SJSA1 (cell line): ENCODE measurements at places on chromosomes 6 and 20. TPM values are rescaled to one million over a fixed set of nuclear protein-coding genes. Genes with fewer than 3 reads are reported as not detected.

GRCh38 chr6:30709101-30709868 is 7.8 kb downstream of the MDC1 start:
- peaks cover 64% of the 10 kb centered on the region for H3K36me3 ChIP-seq
- no peak for DNase-seq
- H3K4me1 ChIP-seq: no peaks in the 10 kb centered on the region

GRCh38 chr20:51462566-51463276 is 79.8 kb downstream of the NFATC2 start:
- no peak overlapping the region for H3K4me3 ChIP-seq
- no peak overlapping the region for H3K27ac ChIP-seq
- H3K36me3 ChIP-seq: no peaks in the 10 kb centered on the region
- H3K4me1 ChIP-seq: peaks cover 11% of the 10 kb centered on the region
- H3K27me3 ChIP-seq: no peaks in the 10 kb centered on the region
- no peak for DNase-seq

GRCh38 chr6:111631903-111632460 is 26.3 kb upstream of the TRAF3IP2 start:
- H3K27ac ChIP-seq: no peak overlapping the region
- no peak overlapping the region for H3K4me3 ChIP-seq
- H3K4me1 ChIP-seq: peaks cover 11% of the 10 kb centered on the region

DNA sequence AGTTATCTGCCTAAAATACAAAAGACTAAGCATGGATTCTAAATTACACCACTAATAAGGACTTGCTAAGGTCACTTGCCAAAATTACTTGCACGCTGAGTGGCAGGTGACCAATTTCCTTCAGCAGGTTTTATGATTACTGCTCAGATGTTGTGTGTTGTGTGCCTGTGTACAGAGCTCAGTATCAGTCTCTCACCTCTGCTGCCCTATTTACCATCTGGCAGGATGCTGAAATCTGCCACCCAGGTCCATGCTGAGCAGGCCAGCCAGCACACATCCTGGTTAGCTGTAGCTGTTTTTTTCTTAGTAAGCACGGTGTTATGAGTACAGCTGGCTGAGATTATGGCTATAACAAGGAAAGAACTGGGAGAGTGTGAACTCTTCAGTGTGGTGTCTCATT is 34.0 kb downstream of the ELOVL4 start:
- no peak overlapping the region for H3K27ac ChIP-seq
- no peaks in the 10 kb centered on the region for H3K4me1 ChIP-seq
- H3K4me3 ChIP-seq: no peak overlapping the region
- H3K27me3 ChIP-seq: peaks cover 2% of the 10 kb centered on the region; the same call in 1 of the 2 replicates

GRCh38 chr20:58312836-58313235 is 3.3 kb downstream of the RAB22A start:
- H3K4me1 ChIP-seq: peaks cover 17% of the 10 kb centered on the region
- H3K4me3 ChIP-seq: no peak overlapping the region
- DNase-seq: no peak
- peaks cover 63% of the 10 kb centered on the region for H3K36me3 ChIP-seq

- no peak for DNase-seq
- no peaks in the 10 kb centered on the region for H3K4me1 ChIP-seq
- no peak overlapping the region for H3K4me3 ChIP-seq
- H3K27ac ChIP-seq: no peak overlapping the region
- H3K27me3 ChIP-seq: no peaks in the 10 kb centered on the region
Observed at GRCh38 chr6:17768881-17769280, 62.2 kb upstream of the NUP153 start.

GRCh38 chr20:25324412-25324811 is 66.2 kb downstream of the ABHD12 start:
- H3K4me3 ChIP-seq: no peak overlapping the region
- H3K27me3 ChIP-seq: no peaks in the 10 kb centered on the region
- H3K27ac ChIP-seq: no peak overlapping the region
- H3K36me3 ChIP-seq: peaks cover 44% of the 10 kb centered on the region
- no peaks in the 10 kb centered on the region for H3K4me1 ChIP-seq

PTGIS gene
- not detected in 2 replicates for total RNA-seq

GRCh38 chr6:146190581-146190980 is 161.7 kb downstream of the GRM1 start:
- H3K36me3 ChIP-seq: no peaks in the 10 kb centered on the region
- no peak overlapping the region for H3K4me3 ChIP-seq
- H3K27ac ChIP-seq: no peak overlapping the region

C6orf163 gene
- 0.39 and 0.88 TPM in 2 replicates for total RNA-seq

DNA sequence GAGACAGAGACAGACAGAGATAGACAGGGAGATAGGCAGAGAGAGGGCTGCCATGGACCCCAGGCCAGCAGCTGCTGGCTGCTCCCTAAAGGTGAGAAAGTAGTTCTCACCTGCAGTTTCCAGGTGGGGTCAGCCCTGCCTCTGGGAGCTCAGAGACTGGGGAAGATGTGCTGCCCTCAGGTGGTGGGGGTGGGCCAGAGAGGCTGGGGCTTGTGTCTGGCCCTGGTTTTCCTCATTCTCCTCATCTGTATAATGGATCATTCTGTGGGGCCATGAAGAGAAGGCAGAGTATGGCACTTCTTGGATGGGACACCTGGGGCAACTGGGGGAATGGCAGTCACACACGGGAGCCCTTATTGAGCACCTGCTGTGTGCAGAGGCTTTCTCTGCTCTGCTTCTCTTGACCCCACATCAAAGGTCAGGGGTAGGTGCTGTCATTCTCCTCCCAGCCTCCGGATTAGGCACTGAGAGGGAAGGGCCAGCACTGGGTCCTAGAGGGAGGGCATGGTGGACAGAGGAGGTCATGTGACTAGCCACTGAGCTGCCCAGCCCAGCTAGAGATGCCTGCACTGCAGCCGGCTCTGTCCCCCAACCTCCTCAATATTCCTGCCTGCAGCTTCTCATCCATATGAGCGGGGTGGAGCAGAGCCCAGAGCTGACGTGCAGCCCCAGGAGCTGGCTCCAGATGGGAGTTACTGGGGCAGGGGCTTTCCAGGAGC is 4.1 kb downstream of the ANGPT4 start:
- H3K36me3 ChIP-seq: no peaks in the 10 kb centered on the region
- H3K4me3 ChIP-seq: no peak overlapping the region
- DNase-seq: no peak
- no peak overlapping the region for H3K27ac ChIP-seq

GRCh38 chr6:101181006-101181405 is 212.5 kb upstream of the GRIK2 start:
- H3K4me3 ChIP-seq: no peak overlapping the region
- H3K27me3 ChIP-seq: no peaks in the 10 kb centered on the region
- H3K4me1 ChIP-seq: no peaks in the 10 kb centered on the region
- no peak overlapping the region for H3K27ac ChIP-seq
- no peaks in the 10 kb centered on the region for H3K36me3 ChIP-seq

GRCh38 chr6:23499549-23499948 is 626.5 kb upstream of the NRSN1 start:
- no peaks in the 10 kb centered on the region for H3K27me3 ChIP-seq
- DNase-seq: no peak
- no peaks in the 10 kb centered on the region for H3K4me1 ChIP-seq
- no peak overlapping the region for H3K4me3 ChIP-seq
- H3K36me3 ChIP-seq: no peaks in the 10 kb centered on the region

GRCh38 chr20:24699321-24700165 is 230.1 kb downstream of the SYNDIG1 start:
- no peaks in the 10 kb centered on the region for H3K4me1 ChIP-seq
- no peak overlapping the region for H3K4me3 ChIP-seq
- H3K27me3 ChIP-seq: no peaks in the 10 kb centered on the region
- H3K27ac ChIP-seq: no peak overlapping the region
- H3K36me3 ChIP-seq: no peaks in the 10 kb centered on the region
- DNase-seq: no peak

ZFP57 gene
- not detected in 2 replicates for total RNA-seq

- no peaks in the 10 kb centered on the region; the same call in 1 of the 2 replicates for H3K27me3 ChIP-seq
- H3K4me3 ChIP-seq: no peak overlapping the region
- H3K4me1 ChIP-seq: peaks cover 4% of the 10 kb centered on the region; the same call in 1 of the 2 replicates
- H3K36me3 ChIP-seq: no peaks in the 10 kb centered on the region
- no peak overlapping the region for H3K27ac ChIP-seq
Observed at GRCh38 chr6:117215353-117216090, 49.8 kb upstream of the VGLL2 start.

FKBP1C gene
- total RNA-seq: 0.09 and 0.37 TPM in 2 replicates

DNA sequence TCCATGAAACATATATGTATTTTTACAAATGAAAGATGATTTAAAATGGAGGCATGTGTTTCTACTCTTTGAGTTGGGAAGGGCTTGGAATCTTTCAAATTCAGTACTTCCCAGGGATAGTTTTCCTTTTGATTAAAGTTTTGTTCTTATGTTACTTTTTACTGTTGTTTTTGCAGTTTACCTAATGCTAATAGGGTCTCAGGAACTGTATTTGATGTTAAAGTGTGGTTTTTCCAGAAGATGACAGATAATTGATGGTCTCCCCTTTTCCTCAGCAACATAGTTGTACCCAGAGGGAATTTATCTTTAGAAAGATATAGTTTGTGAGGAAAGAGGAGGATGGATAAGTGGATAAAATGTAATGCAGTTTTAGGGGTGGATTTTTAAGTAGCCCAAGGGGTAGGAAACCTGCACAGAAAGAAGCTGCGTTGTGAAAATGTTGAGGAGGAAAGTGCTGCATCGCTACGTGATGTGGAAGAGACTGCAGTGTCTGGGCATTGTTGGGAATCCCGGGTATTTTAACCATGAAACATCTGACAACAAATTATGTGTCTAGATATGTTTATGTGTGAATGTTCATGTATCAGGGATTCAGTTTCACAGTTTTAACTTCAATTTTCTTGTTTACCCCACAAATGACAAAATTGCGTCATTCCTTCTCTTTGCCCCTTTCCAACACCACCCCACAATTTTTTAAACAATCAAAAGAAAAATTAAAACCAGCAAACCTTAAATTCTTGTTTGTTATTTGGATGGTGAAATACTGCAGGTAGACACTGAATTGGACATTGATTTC is 42.3 kb downstream of the GNAS start:
- peaks cover 48% of the 10 kb centered on the region for H3K4me1 ChIP-seq
- no peak overlapping the region for H3K27ac ChIP-seq
- no peak for DNase-seq
- no peaks in the 10 kb centered on the region for H3K27me3 ChIP-seq
- H3K36me3 ChIP-seq: peaks cover 61% of the 10 kb centered on the region

GRCh38 chr20:51563486-51564332 is 21.2 kb upstream of the NFATC2 start:
- peaks cover 33% of the 10 kb centered on the region for H3K4me1 ChIP-seq
- no peaks in the 10 kb centered on the region for H3K36me3 ChIP-seq
- H3K4me3 ChIP-seq: no peak overlapping the region
- peak; percentile 82 for DNase-seq
- H3K27ac ChIP-seq: no peak overlapping the region

DNA sequence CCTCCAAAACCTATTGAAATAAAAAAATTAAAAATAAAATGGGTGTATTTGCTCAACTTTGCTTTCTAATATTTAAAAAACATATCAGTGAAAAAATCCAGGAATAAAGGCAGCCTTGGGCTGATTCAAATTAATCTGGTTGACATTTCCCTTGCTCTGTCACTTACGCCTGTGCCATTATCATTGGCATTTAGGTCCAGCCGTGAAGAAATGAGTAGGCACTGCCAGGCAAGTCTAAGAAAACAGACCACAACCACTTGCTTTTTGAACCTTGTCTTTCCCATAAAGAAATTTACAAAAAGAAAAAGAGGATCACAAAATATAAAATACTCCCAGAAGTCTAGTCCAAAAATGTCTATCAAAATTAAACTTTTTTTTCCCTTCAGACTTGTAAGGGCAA is 59.2 kb upstream of the HBS1L start:
- no peak overlapping the region for H3K4me3 ChIP-seq
- DNase-seq: no peak
- H3K27ac ChIP-seq: no peak overlapping the region
- peaks cover 16% of the 10 kb centered on the region for H3K27me3 ChIP-seq
- no peaks in the 10 kb centered on the region for H3K36me3 ChIP-seq
- no peaks in the 10 kb centered on the region for H3K4me1 ChIP-seq

DNA sequence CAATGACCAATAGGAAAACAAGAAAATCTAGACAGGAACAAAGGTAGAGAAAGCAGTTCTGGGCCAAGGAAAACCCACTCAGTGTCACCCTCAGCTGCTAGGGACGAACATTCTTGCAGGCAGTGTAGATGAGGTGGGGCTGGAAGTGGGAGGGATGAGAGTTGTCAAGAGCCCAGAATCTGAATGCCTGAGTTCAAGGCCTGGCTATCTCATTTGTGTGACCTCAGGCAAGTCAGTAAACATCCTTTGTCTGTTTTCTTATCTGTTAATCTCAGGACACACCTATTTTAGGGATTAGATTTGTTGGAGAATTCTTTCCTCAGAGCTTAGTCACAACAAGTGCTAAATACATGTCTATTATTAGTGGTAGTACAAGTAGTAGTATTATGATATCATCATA is 50.9 kb upstream of the KIF16B start:
- no peak overlapping the region for H3K27ac ChIP-seq
- H3K4me1 ChIP-seq: no peaks in the 10 kb centered on the region
- H3K27me3 ChIP-seq: no peaks in the 10 kb centered on the region
- H3K4me3 ChIP-seq: no peak overlapping the region
- DNase-seq: no peak

- H3K36me3 ChIP-seq: no peaks in the 10 kb centered on the region
- DNase-seq: no peak
- no peak overlapping the region for H3K27ac ChIP-seq
- H3K4me3 ChIP-seq: no peak overlapping the region
Observed at GRCh38 chr6:76418560-76419223, 346.2 kb upstream of the IMPG1 start.

DNA sequence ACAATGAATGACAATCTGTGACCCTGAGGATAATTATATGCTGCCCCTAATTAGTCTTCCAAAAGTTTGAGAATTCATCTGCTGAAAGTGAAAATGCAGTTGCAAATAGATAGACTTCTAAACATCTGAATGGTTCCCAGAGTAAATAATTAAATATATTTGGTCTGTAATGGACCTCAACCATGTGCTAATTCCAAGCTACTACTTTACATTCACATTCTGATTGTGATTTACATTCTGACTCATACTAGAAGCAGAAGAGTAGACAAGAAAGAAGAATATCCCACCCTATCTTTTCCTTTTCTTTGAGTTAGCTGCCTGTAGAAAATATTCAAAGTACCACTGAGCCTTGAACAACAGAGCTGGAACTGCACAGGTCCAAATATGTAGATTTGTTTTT is 80.8 kb downstream of the PTPRK start:
- no peak overlapping the region for H3K4me3 ChIP-seq
- H3K36me3 ChIP-seq: no peaks in the 10 kb centered on the region
- no peaks in the 10 kb centered on the region for H3K27me3 ChIP-seq
- DNase-seq: no peak
- H3K27ac ChIP-seq: no peak overlapping the region

SRMS gene
- not detected in 2 replicates for total RNA-seq

LRRN4 gene
- total RNA-seq: not detected in 2 replicates

SSTR4 gene
- total RNA-seq: not detected in 2 replicates

DNA sequence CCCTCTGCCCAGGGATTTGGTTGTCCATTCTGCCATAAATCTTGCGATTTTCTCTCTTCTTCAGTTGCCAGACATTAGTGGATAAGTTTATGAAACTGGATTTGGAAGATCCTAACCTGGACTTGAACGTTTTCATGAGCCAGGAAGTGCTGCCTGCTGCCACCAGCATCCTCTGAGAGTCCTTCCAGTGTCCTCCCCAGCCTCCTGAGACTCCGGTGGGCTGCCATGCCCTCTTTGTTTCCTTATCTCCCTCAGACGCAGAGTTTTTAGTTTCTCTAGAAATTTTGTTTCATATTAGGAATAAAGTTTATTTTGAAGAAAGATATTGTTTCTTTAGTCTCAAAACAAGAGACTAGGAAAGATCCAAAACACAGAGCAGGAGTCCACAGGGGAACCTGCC is at the start of gene SAPCD1:
Gene SAPCD1 (plus strand): TSS at position 301 of the 400 bp plus-strand sequence. CDS start 399 bp downstream, outside the sequence.
- no peak for DNase-seq
- peaks cover 5% of the 10 kb centered on the region; the same call in 1 of the 2 replicates for H3K36me3 ChIP-seq
- H3K27me3 ChIP-seq: no peaks in the 10 kb centered on the region
- no peak within 1 kb of the TSS for H3K27ac ChIP-seq
- peaks cover 10% of the 10 kb centered on the region for H3K4me1 ChIP-seq

GRCh38 chr20:3352202-3352601 is 55.3 kb downstream of the DNAAF9 start:
- H3K27ac ChIP-seq: no peak overlapping the region
- no peak overlapping the region for H3K4me3 ChIP-seq
- no peaks in the 10 kb centered on the region for H3K4me1 ChIP-seq
- no peak for DNase-seq
- H3K36me3 ChIP-seq: peaks cover 17% of the 10 kb centered on the region
